Central memory CD8-positive, alpha-beta T cell (primary cell): ENCODE measurements at places on chromosomes 6 and 20.

DNA sequence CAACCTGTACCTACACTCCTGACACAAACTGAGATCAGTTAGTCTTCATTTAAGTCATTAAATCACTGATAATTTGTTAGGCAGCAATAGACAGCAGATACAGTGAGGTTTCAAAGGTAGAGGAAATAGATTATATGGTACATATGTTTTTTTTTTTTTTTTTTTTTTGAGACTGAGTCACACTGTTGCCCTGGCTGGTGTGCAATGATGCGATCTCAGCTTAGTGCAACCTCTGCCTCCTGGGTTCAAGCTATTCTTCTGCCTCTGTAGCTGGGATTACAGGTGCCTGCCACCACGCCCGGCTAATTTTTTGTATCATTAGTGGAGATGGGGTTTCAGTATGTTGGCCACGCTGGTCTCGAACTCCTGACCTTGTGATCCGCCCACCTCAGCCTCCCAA, 38.2 kb upstream of the KIF13A start:
- no peak for DNase-seq

DNA sequence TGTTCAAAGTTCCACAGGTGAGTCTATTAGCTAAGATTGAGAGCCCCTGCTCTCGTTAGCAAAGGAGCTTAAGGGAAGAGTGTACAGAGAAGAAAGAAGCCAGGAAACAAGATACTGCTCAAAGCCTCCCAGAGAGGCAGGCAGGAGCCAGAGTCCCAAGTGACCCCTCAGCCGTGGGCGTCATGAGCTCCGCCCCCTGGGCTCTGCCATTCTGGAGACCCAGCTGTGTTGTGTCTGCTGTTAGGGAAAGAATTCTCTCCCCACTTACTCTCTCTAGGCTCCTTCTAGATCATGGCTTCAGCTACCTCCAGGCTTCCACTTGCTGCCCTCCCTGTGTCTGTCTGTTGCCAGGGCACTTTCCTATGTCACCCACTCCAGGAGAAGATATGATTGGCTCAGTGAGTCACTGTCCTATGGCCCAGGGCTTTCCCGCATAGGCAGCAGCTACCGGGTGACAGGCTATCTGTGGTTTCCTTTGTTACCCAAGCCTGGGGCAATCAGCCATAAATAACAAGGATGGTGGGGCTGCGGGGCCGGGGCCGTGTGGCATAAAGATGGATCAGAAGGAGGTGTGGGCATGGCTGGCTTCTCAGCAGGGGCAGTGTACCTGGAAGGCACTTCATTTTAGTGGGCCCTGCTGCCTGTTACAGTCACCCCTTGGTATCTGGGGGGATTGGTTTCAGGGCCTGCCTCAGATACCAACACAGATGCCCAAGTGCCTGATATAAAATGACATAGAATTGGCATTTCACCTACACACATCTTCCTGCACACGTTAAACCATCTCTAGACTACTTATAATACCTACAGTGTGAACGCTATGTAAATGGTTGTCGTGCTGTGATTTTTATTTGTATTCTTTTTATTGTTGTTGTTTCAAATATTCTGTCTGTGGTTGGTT, 118.9 kb downstream of the ARMC2 start:
- DNase-seq: no peak

- DNase-seq: no peak
Measured at GRCh38 chr6:2708456-2708855, 42.3 kb downstream of the MYLK4 start.

DNA sequence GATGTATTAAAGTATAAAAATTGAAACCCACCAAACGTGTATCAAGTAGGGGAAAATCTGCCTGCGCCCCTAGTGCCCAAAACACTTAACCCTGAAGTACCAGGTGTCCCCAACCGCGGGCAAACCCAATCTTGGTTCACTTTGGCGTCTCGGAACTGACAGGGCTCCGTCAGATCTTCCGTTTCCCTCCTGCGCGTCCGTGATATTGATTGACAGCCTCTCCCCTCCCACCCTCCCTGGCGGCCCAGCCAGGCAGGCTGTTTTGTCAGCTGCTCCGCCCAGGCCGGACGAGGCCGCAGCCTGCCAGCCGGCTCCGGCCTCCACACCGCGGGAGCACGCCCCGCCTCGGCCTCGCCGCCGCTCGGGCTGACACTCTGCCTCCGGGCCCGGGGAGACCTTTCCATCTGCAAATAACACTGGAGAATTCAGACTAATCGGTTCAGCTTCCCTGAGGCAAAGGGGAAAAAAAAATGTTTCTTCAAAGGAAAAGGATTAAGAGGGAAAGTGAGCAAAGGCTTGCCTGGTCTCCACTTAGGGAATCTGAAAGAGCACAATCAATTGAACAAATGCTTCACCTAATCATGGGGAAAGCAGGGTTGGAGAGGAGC, 234.9 kb upstream of the MCHR2 start:
- DNase-seq: no peak

DNA sequence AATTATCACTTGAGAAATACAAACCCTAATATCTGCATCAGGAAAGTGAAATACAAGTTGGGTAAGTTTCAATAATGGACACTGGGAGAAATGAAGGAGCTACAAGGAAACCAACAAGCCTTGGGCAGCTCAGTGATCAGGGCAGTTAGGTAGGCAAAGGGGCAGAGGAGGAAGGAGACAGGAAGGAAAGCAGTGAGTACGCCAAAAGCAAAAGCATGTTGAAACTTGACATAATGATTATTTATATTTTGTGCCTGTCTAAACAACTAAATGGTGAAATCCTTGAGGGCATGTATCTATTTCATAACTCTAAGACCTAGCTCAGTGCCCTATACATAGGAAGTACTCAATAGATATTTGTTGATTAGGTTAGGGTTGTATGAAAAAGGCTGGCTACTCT, 23.3 kb downstream of the PXT1 start:
- DNase-seq: no peak

- no peak for DNase-seq
Measured at GRCh38 chr20:19330038-19330437, 117.6 kb downstream of the SLC24A3 start.

- no peak for DNase-seq
Measured at GRCh38 chr6:12163744-12164507, 126.2 kb upstream of the EDN1 start.
